Pulmonary artery endothelial cell (primary cell): ENCODE measurements at places on chromosomes 3 and 15.

GRCh38 chr15:77168141-77168540 lies 97.2 kb upstream of the TSPAN3 start:
- no peak for DNase-seq

DNA sequence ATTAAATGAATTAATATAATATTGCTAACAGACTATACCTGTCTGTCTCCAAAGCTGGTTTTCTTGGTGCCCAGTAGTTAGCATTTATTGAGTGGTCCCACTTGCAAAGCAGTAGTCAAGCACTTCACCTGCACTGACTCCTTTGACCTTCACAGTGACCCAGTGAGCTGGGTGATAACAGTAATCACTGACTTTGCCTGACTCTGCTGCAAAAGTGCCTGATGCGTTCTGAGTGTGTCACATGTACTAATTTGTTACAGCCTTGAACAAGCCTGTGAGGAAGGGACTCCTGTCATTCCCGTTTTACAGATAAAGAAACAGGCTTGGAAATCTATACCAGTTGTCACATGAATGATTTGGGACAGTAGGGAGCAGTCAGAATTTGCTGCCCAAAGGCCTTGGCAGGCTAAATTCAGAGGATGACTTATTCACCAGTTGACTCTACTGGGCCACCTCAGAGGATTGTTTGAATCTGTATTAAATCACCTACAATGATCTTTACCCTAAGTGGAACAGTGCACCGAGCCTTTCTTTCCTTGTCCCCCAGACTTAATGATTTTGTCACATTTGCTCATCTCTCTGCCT lies 116.6 kb upstream of the PLXNA1 start:
- DNase-seq = no peak

GRCh38 chr3:195105389-195105788 lies 165.6 kb downstream of the XXYLT1 start:
- DNase-seq = no peak

DNA sequence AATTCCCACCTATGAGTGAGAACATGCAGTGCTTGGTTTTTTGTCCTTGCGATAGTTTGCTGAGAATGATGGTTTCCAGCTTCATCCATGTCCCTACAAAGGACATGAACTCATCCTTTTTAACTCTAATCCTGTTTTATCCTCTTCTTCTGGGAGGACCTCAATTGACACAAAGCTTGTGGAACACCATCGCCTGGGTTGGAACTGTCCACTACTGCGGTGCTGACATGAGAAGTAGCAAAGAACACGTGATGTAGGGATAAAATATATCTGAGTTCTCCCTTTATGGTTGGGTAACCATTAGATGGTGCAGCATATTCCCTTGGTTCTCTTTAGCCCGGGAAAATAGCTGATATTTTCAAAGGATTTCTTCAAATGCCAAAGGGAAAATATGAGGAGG lies 105.3 kb upstream of the TOPAZ1 start:
- no peak for DNase-seq

GRCh38 chr3:178802993-178803693 lies 266.9 kb downstream of the KCNMB2 start:
- no peak for DNase-seq

GRCh38 chr3:37990527-37990926 lies at the start of gene VILL:
Gene VILL (plus strand): TSS chr3:37990786. CDS start chr3:37993673, 2,887 bp downstream.
- DNase-seq = no peak

- no peak for DNase-seq
These were observed 753 bp downstream of the ITGB5 start for GRCh38 chr3:124886168-124887056.

DNA sequence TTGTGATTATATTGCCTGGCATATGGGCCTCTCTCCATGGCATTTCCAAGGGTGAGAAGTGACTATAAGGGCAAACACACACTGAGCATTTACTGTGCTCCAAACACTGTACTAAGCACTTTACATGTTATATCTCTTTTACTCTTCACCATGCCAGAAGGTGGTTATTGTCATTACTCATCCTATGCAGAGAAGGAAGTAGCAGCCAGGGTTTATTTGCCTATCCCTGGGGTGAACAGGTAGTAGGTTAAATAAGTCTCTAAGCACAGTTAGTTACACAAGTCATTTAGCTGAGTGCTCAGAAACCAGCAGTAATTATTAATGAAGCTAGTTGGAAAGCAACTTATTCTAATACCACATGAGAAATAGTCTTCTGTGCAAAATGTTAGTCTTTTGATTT lies 109.9 kb upstream of the SYNPR start:
- no peak for DNase-seq

DNA sequence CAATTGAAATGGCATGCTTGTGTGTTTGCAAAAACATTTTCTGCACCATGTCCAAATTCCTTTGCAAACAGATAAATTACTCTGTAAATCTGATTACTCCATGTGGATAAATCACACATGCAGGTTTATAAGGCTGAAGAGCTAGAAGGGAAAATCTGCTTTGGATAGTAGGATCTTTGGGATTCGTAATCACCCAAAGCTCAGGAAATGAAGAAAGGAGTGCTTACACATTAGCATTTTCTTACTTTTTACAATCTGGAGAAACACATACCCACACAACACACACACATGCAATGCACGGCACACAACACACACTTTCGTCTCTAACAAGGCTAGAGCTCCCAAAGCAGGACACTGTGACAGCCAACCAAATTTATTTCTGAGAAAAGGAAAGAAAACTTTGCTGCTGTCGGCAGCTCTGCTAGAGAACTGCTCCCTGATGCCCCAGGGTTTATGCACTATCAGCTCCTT lies 2.1 kb downstream of the LSAMP start:
- no peak for DNase-seq

DNA sequence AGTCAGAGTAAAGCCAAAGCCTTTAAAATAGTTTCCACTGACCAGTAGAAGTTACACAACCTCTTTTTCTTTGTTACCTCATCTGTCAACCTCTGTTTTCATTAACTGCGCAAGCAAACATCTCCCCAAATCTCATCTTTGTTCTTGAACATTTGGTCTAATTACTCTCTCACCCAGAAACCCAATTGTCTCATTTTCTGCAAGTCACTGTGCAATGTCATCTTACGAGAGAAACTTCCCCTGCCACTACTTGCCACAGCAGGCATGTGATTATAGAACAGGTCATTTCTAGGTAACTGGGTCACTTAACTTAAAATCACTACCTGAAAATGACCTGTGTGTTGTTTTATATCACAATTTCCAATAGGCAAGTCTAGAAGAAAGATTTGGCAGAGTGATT lies 159.4 kb downstream of the SI start:
- no peak for DNase-seq

DNA sequence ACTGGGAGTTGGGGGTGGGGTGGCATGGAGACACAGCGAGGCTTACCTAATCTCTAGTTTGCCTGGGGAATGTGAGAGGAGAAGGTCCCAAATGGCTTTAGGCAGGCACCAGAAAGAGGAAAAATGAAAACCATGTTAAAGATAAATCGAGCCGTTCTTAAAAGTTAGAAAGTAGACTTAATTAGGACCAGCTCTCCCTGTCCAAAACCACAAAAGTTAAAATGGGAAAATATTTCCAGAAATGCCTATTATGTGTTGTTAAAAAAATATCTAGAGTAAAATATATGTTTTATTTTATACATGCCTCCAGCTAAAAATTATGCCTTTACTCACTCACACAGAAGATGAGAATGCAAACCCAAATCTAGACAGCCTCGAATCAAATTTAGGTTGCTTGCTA lies 50.1 kb downstream of the LRTM1 start:
- DNase-seq = no peak

- DNase-seq = no peak
These were observed 88.8 kb upstream of the SLC24A5 start for GRCh38 chr15:48031973-48032372.

DNA sequence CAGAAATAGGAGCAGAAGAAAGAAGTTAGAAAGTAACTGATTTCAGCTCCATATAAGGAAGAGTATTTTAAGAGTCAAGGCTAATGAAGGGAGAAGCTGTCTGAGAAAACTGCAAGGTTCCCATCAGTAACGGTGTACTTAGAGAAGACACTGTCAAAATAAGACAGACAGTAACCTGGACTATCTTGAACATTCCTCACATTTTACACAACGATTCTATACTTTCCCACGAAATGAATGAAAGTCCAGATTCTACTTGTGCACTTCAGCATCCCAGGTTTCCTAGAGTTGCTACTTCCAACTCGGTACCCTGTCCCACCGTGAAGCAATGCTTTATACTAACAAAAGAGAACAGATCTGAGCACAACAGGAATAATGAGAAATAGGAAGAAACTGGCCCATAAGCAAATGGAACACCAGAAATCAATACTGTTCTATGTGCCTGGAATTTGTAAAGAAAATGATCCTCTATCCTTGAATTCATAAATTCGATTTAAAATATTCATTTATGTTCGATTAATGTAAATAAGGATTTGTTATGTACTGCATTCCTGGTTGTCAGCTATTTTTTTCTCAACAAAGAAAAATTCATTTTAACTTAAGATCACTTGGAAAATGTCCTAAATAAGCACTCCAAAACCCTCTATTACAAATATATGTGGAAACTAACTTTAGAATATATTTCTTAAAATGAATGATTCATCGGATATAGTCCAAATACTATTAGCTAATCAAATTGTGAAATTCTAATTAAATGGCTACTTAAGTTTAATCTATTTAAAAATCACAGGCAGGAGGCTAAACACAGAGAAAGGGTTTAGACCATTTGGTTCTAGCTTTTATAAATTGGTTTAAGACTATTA lies 1.5 kb downstream of the C3orf70 start:
- no peak for DNase-seq

- peak; percentile 20 for DNase-seq
These were observed 28.6 kb downstream of the KCNAB1 start for GRCh38 chr3:156148946-156149381.

DNA sequence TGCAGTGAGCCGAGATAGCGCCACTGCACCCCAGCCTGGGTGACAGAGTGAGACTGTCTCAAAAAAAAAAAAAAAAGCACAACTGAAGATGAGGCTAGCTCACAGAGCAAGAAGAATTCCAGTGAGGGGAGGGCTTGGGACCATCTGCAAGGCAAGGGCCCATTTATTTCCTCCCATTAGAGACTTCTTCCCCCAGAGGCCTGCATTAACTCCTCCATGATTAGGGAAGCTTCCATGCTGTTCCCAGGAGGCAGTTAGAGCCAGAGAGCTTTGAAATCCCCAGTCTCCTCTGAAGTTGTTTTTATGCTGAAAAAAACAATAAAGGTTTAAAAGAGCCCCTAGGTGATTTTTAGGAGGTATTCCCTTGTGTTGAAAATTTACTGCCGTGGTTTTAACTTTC lies 54.3 kb upstream of the ADCY5 start:
- no peak for DNase-seq

DNA sequence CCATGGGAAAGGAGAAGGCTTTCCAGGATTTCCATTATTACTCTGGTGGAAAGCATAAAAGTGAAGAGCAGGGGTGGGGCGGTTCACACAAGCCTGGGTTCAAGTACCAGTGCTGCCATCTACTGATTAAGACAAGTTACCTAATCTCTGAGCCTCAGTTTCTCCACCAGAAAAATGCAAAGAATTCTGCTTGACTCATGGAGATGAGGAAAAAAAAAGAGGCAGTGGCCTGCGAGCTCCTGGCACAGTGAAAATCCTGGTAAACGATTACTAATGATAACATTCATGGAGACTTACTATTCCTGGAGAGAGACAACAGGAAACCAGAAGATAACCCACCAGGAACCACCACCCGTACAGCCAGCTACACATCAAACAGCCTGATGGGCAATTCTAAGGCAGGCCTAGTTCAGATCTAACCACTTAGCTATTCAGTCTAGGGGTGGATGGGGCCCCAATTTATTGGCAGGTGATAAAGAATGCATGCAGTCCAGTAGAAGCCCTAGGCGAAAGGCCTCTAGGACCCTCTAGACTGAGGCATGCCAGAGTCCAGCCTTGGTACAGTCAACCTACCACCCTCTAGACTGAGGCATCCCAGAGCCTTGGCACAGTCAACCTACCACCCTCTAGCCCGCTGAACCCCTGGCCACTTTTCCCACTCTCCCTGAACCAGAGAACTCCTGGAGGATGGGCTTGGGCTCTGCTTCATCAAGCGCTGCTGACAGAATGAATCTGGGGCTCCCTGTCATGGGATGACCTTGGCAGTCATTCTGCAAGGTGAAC lies 2.5 kb downstream of the AMOTL2 start:
- no peak for DNase-seq

GRCh38 chr3:31399271-31399670 lies 133.5 kb upstream of the STT3B start:
- no peak for DNase-seq

- no peak for DNase-seq
These were observed 112.8 kb downstream of the CHDH start for GRCh38 chr3:53733446-53733845.
